Activated CD4-positive, CD25-positive, alpha-beta regulatory T cell (primary cell): ENCODE measurements at places on chromosomes 7 and 10.
A peak's percentile ranks its signal among the peaks of the same experiment; 100 is the strongest.

- no peak for DNase-seq
Observed at GRCh38 chr7:139658908-139659675, 118.7 kb downstream of the HIPK2 start.

DNA sequence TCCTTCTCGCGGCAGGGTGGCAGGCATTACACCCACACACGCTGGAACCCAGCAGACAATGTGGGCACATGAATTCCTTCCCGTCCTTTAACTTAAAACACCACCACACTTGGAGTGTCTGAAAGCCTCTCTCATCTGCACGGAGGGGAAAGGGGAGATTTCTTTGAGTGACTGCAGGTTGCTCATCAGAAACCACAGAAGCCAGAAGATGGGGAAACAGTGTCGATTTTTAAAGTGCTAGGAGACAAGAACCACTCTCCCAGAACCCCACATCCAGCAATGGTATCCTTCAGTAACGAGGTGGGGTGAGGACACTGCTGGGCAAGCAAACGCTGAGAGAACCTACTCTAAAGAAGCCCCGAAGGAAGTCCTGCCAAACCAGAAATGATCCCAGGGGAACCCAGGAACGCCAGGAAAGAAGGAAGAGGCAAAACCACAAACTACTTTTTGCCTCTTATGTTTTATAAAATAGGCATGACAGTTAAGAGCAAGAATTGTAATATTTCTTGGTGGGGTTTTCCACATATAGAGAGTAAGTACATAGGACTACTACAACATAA, 254.3 kb downstream of the ELFN1 start:
- no peak for DNase-seq

DNA sequence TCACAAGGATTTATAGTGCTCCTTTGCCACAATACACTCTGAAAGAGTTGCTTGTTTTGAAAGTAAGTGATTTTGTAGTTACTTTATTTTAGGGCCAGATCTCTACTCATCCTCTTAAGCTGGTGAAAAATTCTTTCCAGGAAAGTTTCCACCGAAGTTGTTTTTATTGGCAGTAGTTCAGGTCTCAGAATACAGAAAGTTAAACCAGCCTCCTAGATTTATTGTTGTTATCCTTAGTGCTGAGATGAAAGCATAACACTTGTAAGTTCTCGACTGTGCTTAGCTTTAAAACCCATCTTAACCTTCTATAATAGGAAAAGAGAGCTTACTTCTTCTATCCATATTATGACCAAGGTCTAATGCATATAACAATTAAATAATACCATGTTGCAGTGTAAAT, 5.5 kb downstream of the AP3M1 start:
- no peak for DNase-seq

DNA sequence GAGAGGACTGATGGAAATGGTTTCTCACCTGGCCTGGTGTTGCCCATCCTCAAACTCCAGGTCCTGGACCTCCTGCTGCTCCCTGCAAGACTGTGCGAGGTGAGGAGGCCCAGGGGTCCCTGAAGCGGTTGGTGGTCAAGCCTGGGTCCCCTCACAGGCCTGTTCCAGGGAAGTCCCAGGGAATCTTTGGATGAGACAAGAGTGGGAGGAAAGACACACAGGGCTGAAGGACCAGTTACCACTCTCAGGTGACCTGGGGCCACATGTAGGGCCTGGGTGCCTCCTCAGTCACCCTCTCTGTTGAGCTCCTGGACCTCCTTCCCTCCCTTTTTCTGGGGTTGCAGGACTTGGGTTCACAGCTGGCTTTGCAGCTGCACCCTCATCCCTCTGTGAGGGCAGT, 42.6 kb upstream of the CXCL12 start:
- no peak for DNase-seq

DNA sequence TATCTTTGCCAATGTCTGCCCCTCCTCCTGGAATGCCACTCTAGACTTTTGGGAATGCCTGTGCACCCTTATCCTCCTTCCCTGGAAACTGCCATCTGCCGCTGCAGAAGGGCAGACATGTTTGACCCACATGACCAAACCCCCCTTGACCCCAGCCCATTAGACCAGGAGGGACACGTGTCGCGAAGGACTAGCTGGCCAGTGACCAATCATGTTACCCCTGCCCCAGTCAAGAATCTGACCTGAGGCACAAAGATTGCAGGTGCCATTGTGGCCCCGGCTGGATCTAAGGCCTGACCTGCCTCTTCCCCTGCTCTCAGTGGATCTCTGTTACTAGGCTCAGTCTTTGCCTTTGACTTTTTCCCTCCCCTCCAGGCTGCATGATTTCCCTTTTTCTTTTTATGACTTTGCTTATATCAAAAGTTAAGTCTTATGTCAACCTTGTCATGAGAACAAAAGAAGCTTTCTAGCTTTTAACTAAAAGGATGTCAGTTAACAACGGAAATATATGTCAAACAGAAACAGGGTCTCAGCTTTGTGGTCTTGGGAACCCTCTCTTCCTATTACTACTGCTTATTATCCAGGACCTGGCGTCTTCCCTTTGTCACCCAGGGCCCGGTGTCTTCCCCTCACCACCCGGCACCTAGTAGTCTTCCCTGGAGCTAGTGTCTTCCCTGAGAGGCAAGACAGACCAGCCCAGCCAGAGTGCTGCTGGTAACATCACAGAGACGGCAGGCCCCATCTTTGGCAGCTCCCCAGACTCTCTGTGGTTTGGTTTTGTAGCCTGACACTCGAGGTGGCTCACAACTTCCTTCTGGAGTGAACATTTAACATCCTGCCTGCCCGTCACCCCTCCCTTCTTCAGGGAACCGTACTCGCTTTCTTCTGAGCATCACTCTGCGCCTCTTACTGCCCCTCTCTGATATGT, 24.4 kb upstream of the PPIF start:
- DNase-seq = peak; percentile 21

DNA sequence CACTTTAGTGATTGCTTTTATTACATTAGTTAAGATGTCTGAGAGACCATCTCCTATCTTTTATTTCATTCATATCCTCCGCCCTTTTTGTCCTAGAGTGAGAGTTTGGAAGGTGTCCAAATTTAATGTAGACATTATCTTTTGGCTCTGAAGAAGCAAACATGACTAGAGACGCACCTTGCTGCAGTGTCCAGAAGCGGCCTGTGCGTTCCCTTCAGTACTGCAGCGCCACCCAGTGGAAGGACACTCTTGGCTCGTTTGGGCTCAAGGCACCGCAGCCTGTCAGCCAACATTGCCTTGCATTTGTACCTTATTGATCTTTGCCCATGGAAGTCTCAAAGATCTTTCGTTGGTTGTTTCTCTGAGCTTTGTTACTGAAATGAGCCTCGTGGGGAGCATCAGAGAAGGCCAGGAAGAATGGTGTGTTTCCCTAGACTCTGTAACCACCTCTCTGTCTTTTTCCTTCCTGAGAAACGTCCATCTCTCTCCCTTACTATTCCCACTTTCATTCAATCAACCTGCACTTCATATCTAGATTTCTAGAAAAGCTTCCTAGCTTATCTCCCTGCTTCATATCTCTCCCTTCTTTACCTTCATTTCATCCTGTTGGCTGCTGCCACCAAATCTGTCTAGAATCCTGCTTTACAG, 10.4 kb upstream of the CLCN1 start:
- peak; percentile 46 for DNase-seq

DNA sequence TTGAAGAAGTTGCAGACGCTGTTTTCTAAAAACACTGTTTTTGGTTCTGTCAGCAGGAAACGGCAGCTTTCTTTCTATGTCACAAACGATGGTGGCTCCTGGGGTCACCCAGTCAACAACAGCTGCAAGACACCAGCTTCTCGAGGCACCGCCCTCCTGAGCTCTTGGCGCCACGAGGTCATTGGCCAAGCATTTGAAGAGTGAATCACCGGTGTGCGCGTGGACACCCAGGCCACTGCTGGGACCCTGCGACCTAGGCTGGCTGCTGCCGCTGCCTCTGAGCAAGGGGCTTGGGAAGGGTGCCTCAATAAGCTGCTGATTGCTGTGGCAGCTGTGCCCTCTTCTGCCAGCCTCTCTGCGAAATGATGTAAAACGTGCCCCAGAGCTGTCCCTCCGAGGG, 22.5 kb upstream of the VIPR2 start:
- DNase-seq = no peak

DNA sequence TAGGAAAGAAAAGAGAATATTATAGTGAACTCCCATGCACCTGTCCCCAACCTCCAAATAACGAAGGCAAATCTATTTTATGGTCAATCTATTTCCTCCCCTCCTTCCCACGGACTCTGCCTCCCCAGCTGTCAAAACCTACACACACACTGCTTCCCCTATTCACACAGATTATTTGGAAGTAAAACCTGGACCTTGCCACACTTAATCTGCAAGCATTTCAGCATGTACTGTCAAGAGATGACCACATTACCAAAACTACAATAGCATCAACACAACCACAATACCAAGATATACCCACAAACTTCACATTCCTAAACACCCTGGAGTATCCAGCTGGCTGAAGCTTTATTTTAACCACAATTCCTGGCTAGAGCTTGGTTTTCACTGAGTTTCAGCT, 27.8 kb upstream of the KCNK18 start:
- no peak for DNase-seq

- no peak for DNase-seq
Observed at GRCh38 chr10:71262027-71262426, 49.7 kb downstream of the UNC5B start.

DNA sequence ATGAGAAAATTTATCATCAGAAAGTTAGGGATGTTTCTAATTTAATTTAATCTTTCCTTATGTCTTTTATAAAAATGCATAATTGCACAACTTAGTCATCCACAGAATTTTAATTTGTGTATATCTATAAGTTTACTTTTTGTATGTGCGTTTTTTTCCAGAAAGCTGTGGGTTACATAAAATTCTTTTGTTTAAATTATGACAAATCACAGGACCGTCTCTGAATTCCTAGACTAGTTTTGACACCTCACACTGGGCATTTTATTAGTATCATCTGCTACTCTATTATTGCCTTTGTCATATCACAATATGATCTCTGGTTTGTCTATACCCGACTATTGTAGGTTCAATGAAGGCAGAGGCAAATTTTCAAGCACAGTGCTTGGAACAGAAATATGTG, 482.4 kb upstream of the SEMA3D start:
- no peak for DNase-seq

GRCh38 chr10:124063750-124064603, 29.4 kb downstream of the CHST15 start:
- no peak for DNase-seq

- no peak for DNase-seq
Observed at GRCh38 chr7:450036-450435, 69.6 kb downstream of the PDGFA start.

DNA sequence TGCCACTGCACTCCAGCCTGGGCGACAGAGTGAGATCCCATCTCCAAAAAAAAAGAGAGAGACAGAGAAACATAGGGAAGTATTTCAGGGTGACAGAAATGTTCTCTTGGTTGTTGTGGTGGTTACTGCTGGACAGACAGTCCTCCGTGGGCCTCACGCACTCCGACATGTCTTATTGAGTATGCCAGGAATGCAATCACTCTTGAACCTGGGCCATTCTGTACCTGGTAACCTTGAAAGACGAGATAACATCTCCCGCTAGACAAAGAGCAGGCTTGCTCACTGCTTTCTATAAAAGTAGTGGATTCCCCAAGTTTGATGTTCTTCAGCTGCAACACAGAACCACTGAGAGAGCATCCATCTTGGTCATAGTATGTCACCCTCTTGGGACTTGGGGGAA, 6.7 kb downstream of the CACUL1 start:
- DNase-seq = no peak

DNA sequence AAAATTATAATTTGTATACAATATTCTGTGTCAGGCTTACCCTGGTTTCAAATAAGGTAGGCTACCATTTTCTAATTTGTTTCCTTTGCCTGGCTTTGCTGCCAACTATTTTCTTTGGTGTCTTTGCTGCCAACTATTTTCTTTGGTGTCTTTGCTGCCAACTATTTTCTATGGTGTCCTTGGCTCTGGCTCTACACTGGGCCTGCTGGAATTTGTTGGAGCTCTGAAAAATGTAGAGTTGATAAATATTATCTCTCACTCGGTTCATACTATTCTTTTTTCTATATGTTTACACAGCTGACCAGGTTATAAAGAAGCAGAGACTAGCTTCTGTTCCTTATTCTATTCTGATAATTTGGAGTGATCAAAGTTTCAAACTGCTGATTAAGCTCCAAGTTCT, 768.0 kb upstream of the PHF14 start:
- DNase-seq = no peak
